ENCODE measurements at places on chromosomes 12 and 14.

DNA sequence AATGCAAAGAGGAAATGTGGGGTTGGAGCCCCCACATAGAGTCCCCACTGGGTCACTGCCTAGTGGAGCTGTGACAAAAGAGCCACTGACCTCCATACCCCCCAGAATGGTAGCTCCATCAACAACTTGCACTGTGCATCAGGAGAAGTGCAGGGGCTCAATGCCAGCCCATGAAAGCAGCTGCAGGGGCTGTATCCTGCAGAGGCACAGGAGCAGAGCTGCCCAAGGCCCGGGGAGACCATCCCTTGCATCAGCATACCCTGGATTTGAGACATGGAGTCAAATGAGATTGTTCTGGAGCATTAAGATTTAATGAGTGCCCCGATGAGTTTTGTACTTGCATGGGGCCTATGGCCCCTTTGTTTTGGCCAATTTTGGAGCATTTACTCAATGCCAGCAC lies 1023.6 kb downstream of the VRK1 start:
- DNase-seq = no peak

DNA sequence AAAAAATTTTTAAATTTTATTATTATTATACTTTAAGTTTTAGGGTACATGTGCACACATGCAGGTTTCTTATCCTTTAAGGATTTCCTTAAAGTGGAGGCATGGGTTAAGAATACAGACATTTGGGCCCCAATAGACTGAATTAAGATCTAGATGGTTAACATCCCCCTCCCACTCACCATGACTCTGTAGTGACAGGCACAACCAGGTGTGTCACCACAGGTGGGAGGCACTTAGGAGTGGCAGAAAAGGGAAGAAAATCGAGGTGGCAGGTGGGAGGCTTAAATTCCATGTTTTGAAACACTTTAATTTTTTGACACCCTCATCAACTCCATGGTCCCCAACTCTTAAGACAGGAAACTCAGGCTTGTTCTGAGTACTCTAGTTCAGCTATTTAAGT lies 37.6 kb upstream of the GRIP1 start:
- no peak for DNase-seq

GRCh38 chr12:121318121-121318520 lies 21.6 kb upstream of the CAMKK2 start:
- DNase-seq = no peak

DNA sequence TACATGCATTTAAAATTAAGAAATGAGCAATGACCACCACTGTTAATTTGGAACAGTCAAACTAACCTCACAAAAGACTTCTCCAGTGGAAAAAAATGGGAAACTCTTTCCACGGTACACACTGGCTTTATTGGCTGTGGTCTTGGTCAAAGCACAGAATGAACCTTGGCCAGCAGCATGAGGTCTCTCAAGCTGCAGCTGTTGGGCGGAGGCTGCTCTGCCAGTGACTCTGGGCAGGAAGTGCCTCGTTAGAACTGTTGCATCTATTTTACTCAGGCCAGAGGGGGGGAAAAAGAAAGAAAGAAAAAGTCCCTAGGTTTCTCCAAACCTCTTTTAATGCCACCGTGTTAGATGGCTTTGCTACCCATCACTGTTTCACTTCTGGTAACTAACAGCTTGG lies 279.8 kb upstream of the DIO2 start:
- DNase-seq = no peak

DNA sequence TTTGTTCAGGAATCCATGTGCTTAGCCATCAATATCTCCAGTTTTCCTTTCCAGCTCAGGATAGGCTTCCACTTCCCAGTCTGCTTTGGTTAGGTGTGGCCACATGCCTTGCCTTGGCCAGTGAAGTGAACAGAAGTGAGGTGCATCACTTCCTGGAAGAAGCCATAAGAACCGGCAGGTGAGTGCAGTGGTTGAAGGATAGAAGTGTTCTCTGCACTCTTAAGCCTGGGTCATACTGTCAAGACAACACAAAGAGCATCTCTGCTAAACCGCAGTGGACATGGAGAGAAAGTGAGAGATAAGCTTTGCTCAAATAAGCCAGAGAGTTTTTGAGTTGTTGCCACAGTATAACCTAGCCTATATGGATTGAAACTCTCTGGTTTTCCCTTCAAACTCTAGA lies 11.4 kb downstream of the GNG2 start:
- no peak for DNase-seq

GRCh38 chr14:26448181-26448855 lies 149.5 kb downstream of the NOVA1 start:
- DNase-seq = no peak

Data from kidney tubule cell (primary cell).